ENCODE measurements at places on chromosomes 12 and 14.

- DNase-seq: no peak
Observed at GRCh38 chr14:23582906-23583760, 4.5 kb upstream of the JPH4 start.

- no peak for DNase-seq
Observed at GRCh38 chr12:70823182-70823976, 97.2 kb downstream of the PTPRR start.

DNA sequence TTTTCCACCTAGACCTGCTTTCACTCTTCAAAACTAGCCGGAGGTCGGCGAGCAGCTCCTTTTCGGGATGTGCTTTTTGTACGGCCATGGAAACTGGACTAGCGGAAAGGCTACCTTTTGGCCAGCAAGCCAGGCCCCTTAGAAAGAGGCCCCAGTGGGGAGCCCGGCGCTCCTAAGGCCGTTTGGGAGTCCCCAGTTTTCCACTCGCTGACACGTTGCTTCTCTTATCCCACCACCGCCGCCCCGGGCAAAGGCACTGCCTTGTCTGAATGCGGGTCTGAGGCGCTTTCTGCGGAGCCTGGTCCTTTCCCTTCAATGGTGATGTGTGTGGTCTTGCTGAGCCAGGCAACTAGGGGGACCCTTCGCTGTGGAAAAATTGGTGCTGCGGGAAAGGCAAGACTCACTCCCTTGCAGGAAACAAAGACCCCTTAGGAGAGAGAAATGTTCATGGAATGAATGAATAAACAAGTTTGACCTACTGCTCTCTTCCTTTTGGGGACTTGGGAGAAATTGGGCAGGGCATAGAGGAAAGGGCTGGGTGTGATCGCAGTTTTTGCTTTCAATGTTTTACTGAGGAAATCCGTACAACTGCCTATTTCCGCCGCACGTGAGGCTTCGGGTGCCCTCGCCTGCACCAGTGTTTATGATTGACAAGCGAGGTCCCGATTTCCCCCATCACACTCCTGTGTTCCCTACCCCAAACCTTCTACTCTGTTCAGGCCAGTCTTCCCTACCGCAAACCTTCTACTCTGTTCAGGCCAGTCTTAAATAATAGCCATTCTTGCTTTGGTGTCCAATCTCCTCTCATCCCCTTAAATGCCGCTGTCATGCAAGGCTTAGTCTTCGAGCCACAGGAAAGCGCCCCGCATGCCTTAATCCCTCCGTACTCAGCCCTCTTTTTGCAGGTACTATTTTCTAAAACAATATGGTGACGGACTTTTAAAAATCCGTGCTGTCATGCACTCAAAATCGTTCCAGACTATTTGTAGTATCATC, 1.0 kb upstream of the SLC38A2 start:
- DNase-seq: no peak

DNA sequence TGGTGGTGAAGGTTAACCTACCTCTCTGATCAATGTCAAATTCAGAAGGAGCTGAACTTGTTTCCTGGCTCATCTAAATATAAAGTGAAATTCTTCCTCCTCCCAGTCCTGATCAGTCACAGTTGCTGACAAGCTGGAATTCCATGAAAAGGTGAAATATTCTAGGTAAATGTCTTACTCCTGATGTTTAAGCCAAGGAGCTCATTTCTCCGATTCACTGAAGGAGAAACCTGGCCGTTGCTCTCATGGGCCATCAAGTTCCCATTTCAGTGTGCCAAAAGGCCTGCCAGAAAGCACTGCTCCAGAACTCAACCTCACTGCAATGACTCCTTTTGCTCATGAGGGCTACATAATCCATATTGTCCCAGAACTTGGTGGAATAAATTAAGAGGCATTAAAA, 707.5 kb downstream of the GALC start:
- no peak for DNase-seq
